ENCODE measurements at places on chromosomes 1 and 21. TPM values are rescaled to one million over a fixed set of nuclear protein-coding genes. Genes with fewer than 3 reads are reported as not detected.

- DNase-seq: peak; percentile 78
Observed at GRCh38 chr1:12619792-12620487, 1.9 kb upstream of the DHRS3 start.

DNA sequence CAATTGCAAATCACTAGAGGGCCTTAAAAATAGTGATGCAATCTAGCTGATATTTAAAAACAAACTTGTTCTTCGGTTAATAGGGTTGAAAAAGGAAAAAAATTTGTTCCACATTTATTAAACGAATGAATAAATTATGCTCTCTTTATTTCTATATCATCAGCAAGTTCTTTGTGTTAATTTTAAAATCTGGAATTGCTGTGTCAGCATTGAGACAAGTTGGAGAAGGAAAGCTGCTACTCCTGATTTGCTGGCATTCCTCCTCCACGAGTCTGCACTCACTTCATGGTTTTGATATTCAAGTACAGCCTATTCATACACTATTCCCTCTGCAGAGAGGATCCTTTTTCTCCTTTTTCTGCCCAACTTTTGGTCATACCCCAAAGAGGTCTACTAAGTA, 117.6 kb downstream of the MRPL39 start:
- DNase-seq: no peak

The LCE6A gene
- not detected for total RNA-seq

DNA sequence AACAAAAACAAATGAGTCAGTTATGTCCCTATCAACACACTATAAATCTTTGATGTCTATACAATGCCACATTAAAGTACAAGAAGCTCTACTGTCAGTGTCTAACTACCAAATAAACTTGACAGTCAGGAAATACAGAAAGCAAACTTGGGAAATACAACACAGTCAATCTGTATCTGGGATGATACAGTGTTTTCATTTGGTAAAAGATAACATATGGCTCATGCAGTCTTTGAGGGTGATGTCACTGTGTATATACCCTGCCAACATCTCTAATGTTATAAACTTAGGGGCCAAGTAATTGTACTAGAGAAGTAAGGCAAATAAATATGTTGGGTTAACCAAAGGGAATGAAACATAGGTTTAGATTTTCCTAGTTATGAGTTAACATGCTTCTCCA, 552.5 kb upstream of the ADAMTS5 start:
- no peak for DNase-seq

The TPTE gene
- total RNA-seq: not detected

The MYOG gene
- not detected for total RNA-seq

- no peak for DNase-seq
Observed at GRCh38 chr21:41054018-41054578, 113.9 kb upstream of the BACE2 start.

The TMEM59 gene
- 161 TPM for total RNA-seq

GRCh38 chr21:20882462-20883407, 115.5 kb upstream of the NCAM2 start:
- peak; percentile 35 for DNase-seq

- DNase-seq: no peak
Observed at GRCh38 chr1:81345110-81345509, 455.6 kb upstream of the ADGRL2 start.

DNA sequence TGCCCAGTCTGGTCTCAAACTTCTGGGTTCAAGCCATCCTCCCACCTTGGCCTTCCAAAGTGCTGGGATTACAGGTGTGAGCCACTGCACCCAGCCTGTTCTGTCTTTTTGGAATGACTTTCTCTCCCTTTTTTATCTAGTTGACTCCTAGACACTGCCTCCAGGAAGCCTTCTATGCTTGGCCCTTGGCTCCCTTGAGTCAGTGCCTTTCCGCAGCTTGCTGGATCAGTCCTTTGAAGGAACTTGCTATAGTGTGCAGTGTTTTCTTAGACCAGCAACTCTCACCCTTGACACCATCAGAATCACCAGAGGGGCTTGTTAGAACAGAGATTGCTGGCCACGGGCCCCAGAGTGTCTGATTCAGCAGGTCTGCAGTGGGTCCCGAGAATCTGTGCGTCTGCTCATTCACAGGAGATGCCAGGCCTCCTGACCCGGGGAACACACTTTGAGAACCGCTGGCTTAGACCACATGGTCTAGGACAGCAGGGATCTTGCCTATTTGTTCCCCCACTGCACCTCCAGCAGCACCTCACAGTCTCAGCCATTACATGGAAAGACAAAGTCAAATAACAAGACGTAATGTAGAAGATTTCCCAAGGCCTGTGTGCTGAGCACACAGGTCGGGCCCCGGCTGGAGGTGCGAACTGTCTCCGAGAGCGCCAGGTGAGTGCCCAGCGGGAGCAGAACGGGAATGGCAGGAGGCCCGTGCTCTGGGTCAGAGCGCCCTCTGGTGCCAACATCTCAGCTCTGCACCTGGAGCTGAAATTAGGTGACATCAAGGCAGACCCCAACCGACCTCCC, 27.4 kb upstream of the CTPS1 start:
- peak; percentile 63 for DNase-seq

Measured in NCI-H460 (cell line).